ENCODE measurements at places on chromosomes 1 and 21. TPM values are rescaled to one million over a fixed set of nuclear protein-coding genes. Genes with fewer than 3 reads are reported as not detected.

CITED4 gene
- 1.7 TPM for polyA plus RNA-seq

DCDC2B gene
- polyA plus RNA-seq, result not detected

S100A9 gene
- 44.6 TPM for polyA plus RNA-seq

CSTB gene
- polyA plus RNA-seq, result 66.2 TPM

MYOC gene
- polyA plus RNA-seq, result not detected

SCMH1 gene
- polyA plus RNA-seq, result 12.3 TPM

CCDC181 gene
- not detected for polyA plus RNA-seq

RPE65 gene
- not detected for polyA plus RNA-seq

KRTAP12-2 gene
- polyA plus RNA-seq, result not detected

SEMA6C gene
- not detected for polyA plus RNA-seq

NTRK1 gene
- not detected for polyA plus RNA-seq

All from IgD-negative memory B cell (primary cell).